ENCODE measurements at places on chromosomes 3 and 15.

- no peak for DNase-seq
Measured at GRCh38 chr3:187669675-187670504, at the start of gene SST. Gene SST, minus strand, starts transcription at chr3:187670394. Its CDS starts 103 bp downstream, at chr3:187670291.

GRCh38 chr3:100811779-100812507 is 102.6 kb downstream of the TFG start:
- DNase-seq, result no peak

GRCh38 chr3:195859061-195859845 is 47.5 kb upstream of the MUC4 start:
- DNase-seq, result no peak

DNA sequence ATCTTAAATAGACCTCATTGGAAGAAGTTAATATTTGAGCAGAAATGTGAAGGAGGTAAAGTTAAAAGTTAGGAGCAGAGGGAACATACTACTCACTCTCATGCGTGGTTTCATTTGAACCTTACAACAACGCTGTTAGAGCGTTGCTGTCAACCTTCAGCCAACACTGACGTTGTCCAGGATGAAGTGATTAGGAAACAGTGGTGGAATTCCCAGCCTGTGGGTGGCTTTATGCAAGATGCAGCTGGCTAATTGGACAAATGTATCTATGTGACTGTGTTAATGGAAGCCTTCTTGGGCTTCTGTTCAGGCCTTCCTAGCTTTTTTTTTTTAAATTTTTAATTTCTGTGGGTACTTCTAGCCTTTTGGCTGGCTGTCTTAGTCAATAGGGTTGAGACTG is 40.5 kb downstream of the PTPRG start:
- DNase-seq, result no peak

- no peak for DNase-seq
Measured at GRCh38 chr3:102926618-102927017, 491.8 kb downstream of the ZPLD1 start.

DNA sequence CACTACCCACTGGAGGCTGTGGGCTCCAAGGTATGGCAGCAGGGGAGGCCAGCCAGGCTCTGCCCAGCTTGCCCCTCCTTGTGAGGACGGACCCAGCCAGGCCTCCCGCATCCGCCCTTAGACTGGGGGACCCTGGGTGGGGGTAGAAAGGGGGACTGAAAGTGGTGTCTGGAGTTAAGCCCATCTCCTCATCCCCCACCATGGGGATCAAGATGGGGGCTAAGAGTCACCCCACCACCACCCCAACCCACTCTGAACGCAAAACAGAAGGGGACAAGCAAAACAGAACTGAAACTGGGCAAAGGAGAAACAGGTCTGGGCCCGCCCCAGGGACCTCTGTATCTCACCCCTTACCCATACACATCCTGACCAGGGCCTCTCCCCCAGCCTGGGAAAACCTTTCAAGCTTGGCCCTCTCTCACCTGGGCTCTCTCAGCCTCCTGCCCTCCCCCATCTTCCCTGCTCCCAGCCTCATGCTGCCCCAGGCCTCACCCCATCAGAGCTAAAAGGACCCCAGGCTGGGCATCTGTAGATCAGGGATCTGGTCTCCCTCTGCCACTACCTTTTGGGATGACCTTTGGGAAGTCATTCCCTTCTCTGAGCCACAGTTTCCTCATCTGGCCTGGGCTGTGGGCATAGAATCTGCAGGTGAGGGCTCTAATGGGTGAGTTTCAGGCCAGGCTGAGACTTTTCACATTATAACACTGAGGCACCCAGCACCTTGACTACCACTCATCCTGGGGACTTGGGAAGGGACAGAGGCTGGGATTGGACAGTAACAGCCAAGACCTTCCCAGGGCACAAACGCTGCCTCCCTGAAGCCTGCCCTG is 30.0 kb upstream of the CYP11A1 start:
- no peak for DNase-seq

All from NCI-H1436 treated with DMSO at 0.1 percent for 48 hours (cell line).